ENCODE measurements at places on chromosomes 1 and 21.

- no peak for DNase-seq
Observed at GRCh38 chr1:18641005-18641941, 10.6 kb downstream of the PAX7 start.

DNA sequence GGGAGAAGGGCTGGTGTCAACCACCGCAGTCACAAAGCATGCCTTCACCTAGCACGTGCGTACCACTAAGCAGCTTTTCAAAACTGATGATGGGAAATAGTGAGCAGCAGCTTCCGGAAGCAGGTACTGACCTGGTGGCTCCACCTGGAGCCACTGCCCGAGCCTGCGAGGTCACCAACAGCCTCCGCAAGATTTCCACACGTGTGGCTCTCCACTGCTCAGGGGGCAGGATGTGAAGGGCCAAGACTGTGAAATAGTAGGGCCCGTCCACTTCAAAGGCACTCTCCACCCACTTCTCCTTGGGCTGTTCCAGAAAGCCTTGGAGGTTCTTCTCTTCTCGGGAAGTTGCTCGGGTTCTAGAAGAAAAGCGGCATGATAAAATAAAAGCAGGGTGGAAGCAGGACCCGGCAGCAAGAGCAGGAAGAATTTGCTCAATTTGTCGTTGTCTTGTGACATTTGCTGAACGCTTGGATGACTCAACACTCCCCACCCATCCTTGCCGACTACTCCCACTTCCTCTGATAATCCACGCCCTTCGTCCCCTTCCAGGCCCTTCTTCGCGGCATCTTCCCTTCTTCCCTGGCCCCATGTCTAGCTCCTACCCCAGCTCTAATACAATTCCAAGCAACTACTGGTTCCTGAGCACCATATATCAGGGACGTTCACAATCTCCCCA, 124.9 kb upstream of the IFFO2 start:
- no peak for DNase-seq

GRCh38 chr1:211371406-211372105, 44.9 kb downstream of the TRAF5 start:
- no peak for DNase-seq

GRCh38 chr1:43831851-43832250, 101.8 kb upstream of the ARTN start:
- no peak for DNase-seq

DNA sequence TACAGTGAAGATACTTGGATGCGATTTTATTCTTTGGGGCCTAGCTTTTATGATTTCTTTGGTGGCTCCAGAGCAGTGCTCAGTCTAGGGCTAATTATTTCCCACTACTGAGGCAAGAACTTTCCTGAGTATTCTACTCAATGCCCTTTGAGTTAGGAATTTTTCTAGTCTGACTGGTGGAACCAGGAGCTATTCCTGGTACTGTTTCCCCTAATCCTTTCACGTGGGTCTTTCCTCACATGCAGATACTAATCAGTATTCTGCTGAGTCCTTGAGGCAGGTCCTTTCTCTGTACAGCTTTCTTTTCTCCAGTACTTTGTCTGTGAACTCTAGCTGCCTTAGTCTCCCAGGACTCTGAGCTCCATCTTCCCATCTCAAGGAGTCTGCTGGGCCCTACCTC, 76.7 kb downstream of the TRIM11 start:
- DNase-seq, result no peak

- DNase-seq, result no peak
Observed at GRCh38 chr1:89391686-89392085, 27.8 kb downstream of the GBP6 start.

DNA sequence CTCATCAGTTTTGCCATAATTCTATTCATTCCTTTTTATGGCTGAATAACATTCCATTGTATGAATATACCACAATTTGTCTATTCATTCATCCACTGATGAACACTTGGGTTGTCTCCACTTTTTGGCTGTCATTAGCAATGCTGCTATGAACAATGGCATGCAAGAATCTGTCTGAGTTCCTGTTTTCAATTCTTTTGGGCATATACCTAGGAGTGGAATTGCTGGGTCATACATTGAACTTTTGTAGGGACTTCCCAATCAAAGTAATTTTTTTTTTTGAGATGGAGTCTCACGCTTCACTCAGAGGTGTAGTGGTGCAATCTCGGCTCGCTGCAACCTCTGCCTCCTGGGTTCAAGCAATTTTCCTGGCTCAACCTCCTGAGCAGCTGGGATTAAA, 34.9 kb downstream of the AADACL4 start:
- no peak for DNase-seq

GRCh38 chr1:88284066-88284465, 400.0 kb upstream of the PKN2 start:
- DNase-seq, result no peak

DNA sequence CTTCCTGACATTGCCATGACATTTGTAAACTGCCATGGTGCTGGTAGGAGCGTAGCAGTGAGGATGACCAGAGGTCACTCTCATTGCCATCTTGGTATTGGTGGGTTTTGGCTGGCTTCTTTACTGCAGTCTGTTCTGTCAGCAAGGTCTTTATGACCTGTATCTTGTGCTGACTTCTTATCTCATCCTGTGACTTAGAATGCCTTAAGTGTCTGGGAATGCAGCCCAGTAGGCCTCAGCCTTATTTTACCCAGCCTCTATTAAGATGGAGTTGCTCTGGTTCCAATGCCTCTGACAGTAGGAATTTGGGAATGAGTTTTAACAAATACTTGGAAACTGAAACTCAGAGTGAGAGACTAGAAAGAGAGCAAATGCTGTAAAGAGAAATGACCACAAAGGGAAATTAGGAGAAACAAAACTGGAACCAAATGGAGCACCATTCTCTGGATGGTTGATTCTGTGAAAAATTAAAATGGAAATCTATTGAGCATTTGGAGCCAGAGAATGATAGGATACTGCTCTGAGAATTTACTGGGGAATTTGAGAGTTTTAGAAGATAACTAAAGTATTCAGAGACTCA, 50.1 kb upstream of the RHOU start:
- DNase-seq, result no peak

DNA sequence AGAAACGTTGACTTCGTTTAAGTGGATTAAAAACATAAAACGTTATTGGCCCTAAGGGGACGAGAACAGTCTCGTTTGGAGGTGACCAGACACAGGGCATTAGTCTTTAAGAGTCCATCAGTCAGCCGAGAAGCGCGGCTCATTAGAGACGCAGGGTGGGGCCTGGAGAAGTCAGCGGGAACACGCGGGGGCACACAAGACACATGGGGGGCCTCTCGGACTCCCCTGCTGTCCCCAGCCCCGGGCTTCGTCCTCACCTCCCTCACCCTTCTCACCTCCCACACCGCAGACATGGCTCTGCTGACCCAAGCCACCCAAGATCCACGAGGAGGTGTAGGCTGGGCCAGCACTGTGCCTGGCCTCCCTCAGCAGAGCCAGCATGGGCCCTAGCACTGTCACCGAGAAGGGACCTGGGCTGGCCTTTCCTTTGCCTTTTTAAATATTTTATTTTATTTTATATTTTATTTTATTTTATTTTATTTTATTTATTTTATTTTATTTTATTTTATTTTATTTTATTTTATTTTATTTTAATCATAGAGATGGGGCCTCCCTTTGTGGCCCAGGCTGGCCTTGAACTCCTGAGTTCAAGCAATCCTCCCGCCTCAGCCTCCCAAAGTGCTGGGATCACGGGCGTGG, 48.9 kb downstream of the MORN1 start:
- no peak for DNase-seq

GRCh38 chr1:110781525-110781924, 91.4 kb upstream of the CD53 start:
- DNase-seq, result no peak

- no peak for DNase-seq
Observed at GRCh38 chr1:195866781-195867222, 741.4 kb downstream of the KCNT2 start.

GRCh38 chr1:199313444-199313843, 674.6 kb downstream of the PTPRC start:
- DNase-seq, result no peak

GRCh38 chr1:62384276-62385005, 52.4 kb upstream of the USP1 start:
- peak; percentile 79 for DNase-seq

- no peak for DNase-seq
Observed at GRCh38 chr1:155941845-155942531, 550 bp downstream of the RXFP4 start.

GRCh38 chr1:169608226-169608625, 21.7 kb downstream of the SELP start:
- no peak for DNase-seq

GRCh38 chr1:37038227-37039093, 4.1 kb upstream of the GRIK3 start:
- peak; percentile 78 for DNase-seq

DNA sequence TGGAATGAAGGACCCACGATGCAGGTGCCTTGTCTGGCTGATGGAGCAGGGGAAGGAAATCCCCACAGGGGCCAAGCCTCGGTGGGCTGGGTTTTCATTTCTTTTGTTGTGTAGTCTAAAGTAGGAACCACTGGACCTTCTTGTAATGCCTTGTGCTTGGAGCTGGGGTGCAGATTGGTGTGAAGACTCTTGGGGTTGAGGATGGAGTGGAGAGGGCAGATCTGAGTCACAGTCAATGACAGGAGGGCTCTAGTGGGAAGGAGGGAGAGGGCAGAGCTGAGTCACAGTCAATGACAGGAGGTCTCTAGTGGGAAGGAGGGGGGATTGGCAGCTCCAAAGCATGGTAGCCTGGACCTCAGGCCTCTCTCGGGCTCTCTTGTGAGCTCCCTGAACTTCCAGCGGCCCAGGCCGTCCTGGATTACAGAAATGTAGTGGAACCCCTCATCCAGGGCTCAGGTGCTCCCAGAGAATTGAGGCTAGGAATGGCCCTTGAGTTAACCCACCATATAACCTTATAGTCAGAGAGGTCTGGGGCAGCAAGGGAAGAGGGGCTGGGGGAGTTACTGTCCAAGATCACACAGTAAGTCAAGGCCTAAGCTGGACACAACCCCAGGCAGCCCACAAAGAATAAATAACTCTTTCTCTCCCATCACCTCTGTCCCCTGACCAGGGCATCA, 313.8 kb downstream of the MATN1 start:
- DNase-seq, result no peak

GRCh38 chr1:30063621-30064280, 659.6 kb downstream of the MATN1 start:
- DNase-seq, result no peak

- DNase-seq, result peak; percentile 100
Observed at GRCh38 chr1:153626904-153627714, at the start of gene S100A13. Gene S100A13, minus strand, starts transcription at chr1:153627505. Its CDS starts 1,033 bp downstream, at chr1:153626472.

DNA sequence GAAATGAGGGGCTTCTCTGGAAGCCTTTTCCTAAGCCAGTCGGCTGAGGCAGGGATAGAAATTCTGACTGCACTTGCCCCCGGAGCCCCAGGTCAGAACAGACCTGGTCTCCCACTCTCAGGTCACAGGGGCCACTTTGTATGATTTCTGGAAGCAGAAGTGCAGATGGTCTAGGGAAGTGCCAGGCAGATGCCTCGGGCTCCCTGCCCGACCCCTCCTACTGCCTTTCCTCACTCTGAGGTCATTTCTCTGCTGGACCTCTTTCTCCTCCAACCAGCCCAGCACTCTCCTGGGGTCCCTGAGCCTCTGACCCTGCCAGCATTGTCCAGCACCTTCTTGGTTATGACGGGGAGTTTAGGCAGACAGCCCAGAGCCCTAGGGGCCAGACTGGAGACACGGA, 8.7 kb downstream of the RUNX3 start:
- DNase-seq, result no peak

DNA sequence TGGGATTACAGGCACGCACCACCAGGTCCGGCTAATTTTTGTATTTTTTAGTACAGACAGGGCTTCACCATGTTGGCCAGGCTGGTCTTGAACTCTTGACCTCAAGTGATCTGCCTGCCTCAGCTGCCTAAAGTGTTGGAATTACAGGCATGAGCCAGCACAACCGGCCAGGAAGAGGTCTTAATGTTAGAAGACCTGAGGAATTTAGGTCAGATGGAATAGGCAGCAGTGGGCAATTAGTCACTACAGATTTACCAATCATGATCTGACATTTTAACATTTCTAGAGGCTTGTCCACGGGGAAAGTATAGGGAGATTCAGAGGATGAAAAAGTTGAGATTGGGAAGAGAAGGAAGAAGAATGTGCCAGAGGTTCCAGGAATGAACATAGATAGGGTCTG, 8.9 kb upstream of the APP start:
- DNase-seq, result no peak

- DNase-seq, result no peak
Observed at GRCh38 chr21:16488042-16488441, 758.3 kb downstream of the USP25 start.

GRCh38 chr1:94741510-94741909, 78.6 kb upstream of the SLC44A3 start:
- DNase-seq, result no peak

DNA sequence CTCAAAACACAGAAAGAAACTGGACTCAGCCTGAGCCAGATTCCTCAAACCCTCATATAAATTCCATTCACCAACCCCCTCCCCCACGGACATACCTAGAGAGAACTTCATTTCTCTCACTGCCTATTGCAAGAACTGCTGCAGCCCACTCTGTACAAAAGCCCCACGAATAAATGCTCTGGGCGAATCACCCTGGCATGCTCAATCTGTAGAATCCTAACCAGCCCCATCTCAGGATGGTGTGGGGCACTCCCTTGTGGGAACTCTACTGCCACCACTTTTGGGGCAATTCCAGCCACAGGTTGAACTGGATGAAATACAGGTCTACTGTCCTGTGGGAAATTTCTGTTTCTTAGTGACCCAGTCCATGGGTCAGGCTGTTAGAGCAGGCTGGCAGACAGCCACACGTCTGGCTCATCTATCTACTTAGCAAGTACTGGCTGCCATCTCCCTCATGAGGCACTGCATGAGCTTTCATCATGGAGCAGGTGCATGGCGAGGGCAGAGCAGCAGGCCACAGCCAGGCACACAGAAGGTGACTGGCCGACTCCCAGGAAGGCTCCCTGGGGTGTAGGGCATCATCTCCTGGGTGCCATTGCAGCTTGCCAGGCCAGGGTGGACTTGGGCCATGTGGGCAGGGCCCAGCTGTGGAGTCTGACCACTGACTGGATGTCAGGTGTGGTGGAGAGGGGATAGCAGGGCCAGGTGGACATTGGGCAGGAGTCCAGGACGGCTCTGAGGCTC, 1.6 kb upstream of the C1orf35 start:
- no peak for DNase-seq

GRCh38 chr1:3690282-3691065, 38.2 kb downstream of the TP73 start:
- DNase-seq, result no peak

DNA sequence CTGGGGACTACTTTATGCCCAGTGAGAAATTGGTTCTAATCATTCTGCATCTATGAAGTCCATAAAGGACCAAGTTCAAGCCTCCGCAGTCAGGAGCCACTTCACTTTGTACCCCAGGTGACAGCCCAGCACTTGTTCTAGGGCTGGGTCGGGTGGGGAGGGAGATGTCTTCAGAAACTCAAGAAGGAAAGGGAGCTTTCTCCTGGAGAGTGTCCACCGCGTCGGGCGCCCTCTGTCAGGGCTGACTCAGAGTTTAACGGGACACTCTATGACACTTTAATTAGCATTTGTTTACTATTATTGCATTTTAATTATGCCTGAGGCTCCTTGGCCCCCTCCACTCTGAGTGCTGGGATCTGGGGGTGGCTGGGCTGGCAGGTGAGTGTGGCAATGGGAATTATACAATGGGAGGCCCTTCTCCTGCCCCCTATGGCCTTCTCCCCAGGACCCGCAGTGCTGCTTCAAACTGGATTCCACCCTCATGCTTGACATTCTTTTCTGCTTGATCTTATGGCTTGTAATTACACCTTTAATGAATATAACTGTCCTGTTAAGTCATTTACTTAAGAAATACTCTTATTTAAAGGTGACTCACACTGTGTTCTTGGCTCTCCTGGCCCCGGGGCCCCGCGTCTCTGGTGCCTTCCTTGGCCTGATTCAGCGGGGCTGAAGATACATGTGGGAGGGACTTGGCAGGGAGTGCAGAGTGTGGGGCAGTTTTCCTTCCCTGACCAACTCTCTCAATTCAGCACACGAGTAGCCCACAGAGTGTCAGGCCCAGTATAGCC, 136.6 kb downstream of the PLXNA2 start:
- no peak for DNase-seq

Data from WERI-Rb-1 (cell line).